Activated T-cell treated with anti-CD3 and anti-CD28 coated beads, Interleukin-2, amount 50 U/mL, for 24 hours (primary cell): ENCODE measurements at places on chromosomes 4 and X.
A peak's percentile ranks its signal among the peaks of the same experiment; 100 is the strongest.

DNA sequence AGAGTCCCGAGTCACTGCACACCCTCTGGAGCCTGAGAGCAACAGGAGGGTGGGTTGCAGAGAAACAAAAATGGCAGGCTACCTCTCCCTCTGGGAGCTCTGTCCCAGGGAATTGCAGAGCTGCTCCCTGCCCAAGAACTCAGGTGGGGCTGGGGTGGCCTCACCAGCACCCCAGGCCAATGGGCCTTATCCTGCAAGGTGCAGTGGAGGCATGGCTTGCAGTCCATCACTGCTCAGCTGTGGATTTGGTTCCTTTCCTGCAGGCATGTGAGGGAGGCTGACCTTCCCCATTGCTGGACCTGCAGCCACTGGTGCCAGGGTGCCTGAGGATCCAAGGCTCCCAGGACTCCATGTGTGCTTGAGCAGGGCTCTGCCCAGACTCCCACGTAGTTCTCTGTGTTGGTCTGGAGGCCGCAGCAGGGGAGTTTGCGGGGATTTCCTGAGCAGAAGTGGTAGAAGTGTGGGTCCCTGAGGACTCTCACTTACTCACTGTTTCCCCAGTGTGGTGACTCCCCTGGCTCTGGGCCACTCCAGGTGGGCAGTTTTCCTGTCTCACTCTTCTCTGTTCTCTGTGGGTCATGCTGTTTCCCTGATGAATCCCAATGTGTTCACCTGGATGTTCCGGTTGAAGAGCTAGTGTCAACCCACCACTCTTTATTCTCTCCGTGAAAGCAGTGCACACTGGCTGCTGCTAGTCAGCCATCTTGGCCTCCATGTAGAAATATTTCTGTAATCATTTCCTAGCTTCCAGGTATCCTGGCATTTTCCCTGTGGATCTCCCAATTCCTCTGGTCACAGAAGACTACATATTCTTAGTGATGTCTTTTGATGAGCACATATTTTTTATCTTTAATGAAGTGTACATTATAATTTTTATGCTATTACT, 82.3 kb downstream of the ARHGAP24 start:
- no peak for DNase-seq

DNA sequence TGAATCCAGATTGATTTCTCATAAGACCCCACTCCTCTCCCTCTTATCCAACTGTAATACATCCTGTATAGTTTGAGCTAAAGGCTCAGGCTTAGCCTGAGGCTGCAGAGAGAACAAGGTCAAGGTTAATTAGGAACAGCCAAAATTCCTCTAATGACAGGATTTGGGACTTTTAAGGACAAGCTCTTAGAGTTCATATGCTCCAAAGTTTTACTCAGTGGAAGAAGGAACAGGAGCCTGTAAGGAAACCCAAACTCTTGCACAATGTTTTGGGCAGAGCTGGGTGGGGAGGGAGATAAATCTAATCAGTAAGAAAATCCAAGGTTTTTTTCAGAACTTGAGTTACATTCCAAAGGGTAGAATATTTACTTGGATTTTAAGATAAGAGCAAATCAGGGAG, 238.8 kb downstream of the QDPR start:
- no peak for DNase-seq

- DNase-seq, result no peak
Measured at GRCh38 chr4:96708766-96709165, 868.9 kb downstream of the PDHA2 start.

DNA sequence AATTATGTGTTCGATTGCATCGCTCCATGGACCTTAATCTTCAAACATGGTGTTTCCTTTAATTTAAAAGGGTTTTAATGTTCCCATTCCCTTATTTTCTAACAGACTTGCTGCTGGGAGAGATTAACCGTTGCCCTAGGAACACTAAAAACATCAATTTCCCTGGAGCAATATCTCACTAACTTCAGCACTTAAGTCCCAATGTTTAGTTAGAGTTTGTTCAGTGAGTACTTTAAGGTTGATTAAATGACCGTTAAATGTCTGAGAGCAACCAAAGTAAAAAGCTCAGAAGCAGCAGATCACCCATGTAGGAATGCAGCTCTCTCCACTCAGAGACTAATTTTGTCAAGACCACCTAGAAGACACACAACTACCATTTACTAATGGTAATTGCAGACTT, 111.2 kb upstream of the PDE5A start:
- DNase-seq, result no peak

DNA sequence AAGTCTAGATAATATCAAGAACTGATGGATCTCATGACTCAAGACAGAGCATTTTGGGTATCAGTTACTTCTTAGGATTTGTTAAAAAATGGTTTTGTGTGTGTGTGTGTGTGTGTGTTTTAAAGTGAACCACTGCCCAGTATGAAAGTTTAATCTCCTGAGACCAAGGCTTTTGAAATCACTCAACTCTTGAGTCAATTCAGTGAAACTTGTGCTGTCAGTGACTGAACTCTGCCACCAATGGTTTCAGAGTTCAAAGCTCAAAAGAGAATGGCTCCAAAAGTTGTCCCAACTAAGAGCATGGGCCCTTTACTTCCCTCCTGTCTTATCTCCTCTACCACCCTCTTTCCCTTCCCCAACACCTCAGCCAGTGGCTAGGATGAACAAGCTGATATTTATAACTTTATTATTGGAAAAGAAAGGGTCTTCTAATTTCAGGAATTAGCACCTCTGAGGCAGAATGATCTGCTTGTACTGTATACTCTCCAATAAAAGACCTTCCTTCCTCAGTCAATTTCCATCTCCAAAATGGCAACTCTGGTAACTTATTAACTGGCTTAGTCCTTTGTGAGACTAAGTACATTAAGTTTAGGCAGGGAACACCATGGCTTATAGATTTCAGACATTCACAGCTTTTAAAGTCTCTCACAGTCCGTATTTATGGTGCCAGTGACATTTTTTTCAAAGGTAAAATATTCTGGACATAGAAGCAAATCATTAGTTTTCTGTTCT, 152.2 kb downstream of the REPS2 start:
- DNase-seq, result no peak

DNA sequence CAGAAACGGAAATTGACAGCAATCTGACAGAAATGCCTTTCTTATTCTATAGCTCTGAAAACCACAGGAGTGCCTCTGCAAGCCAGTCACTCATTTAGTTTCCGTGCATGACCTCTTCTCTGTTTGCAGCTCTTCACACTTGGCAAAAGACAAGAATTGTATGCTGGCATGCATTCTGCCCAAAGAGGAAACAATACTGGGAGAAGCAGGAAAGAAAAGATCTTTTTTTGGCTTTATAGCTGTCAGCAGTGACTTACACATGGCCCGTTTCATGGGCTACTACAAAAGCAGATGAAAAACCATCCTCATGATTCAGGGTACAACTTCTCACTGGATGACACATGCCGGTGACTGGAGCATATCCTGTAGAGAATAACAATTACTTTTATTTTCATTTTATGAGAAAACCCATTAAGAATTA, 249.4 kb downstream of the ADAMTS3 start:
- no peak for DNase-seq

GRCh38 chr4:155973639-155974475, 20.2 kb upstream of the CTSO start:
- DNase-seq, result no peak

DNA sequence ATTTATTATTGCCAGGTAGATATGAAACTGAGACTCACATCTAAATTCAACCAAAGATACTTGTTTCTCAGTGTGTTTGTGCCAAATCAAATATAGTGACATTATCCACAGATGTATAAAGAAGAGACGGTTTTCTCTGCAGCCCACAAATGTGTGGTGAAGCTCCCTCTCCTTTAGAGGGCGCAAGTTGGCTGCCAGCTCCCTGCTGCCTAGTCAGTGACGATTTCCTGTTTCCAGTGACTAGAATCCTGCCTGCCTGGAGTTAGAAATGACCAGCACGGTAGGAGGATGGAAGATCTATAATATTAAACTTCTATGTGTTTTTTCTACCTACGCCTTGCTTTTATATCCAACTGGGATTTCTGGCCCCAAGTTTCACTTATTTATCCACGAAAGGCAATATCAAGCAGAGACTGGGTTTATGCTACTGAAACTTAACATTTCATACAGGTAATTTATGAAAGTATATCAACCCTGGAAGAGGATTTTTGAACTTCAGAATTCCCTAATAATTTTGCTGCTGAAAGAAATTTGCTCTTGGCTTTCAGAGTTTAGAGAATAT, 1793.7 kb upstream of the TENM3 start:
- no peak for DNase-seq

GRCh38 chrX:24494647-24495075, 29.6 kb downstream of the PDK3 start:
- DNase-seq, result no peak

DNA sequence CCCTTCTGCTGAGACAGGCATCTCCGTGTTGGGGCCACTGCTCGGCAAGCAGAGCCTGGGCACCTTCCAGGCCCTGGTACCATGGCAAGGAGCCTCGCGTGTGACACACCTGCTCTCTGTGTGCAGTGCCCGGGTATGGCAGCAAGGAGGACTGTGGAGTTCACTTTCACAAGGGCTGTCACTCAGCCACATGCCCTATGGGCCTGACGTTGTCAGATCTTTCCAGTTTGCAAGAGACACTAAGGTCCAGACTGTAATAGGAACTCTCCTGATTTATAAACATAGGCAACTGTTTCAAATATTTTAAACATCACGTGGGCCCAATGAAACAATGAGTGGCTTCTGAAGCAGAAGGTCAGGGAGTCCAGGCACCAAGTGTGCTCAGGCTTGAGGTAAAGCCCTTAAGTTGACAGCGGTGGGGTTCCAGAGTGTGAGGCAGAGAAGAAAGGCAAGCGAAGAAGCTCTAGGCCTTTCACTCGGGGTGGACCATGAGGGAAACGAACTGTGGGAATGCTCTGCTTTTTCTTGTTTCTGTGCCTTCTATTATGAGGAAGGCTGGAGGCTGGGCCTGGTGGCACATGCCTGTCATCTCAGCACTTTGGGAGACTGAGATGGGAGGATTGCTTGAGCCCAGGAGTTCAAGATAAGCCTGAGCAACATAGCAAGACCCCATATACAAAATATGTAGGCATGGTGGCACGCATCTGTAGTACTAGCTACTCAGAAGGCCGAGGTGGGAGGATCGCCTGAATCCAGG, 108.6 kb upstream of the TRIM2 start:
- no peak for DNase-seq

- no peak for DNase-seq
Measured at GRCh38 chr4:157803421-157803820, 369.4 kb downstream of the GASK1B start.

DNA sequence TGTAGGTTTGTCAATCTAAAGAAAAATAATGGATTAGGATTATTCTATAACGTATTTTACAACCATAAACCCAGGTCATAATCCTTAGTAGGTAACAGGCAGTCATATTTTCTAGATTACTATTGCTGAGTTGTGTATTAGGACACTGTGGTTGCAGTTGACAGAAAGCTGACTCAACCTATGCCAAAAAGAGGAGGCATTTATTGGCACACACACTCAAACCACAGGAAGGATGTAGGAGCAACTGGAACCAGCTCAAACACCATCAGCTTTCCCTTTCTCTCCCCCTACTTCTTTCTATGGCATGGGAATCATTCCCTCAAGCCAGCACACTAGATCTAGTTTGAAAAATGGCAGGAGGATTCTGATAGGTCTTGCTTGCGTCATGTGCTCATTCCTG, 136.4 kb upstream of the FAM9C start:
- no peak for DNase-seq

- DNase-seq, result no peak
Measured at GRCh38 chrX:130704053-130705038, 198.7 kb downstream of the ENOX2 start.

DNA sequence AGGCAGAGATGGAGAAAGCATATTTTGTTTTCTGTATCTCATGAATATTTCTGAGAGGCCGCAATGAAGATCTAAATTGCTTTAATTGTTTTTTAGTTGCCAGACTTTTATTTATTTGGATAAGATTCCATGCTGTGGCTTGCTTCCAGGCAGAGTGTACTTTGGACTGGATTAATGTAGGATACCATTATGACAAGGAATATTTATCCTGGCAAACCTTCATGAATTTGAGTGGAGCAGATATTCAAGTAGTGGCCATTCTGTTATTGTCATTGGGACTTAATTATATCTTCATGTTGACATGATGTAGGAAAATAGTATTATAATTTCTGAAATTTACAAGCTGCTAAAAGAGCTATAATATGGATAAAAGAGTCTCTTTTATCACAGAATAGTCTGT, 182.9 kb downstream of the C4orf33 start:
- DNase-seq, result no peak

GRCh38 chr4:4488405-4489404, 53.1 kb downstream of the STX18 start:
- DNase-seq, result peak; percentile 69

DNA sequence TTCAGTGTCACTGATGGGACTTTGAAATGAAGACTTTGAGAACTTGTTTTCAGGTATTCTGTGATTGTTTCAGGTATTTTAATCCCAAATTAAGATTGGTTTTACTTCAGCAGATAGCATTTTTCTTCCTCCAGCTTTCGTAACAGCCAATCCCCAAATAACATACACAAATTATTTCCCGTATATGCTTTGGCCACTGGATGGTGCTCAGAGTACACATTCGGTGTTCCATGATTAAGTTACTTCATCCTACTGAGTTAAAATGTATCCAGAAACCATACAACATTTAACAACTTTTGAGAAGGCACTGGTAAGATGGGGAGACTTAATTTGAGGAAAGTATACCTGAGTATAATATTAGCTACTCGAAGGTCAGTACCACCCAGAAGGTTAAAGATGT, 233.4 kb upstream of the FAM47A start:
- no peak for DNase-seq

DNA sequence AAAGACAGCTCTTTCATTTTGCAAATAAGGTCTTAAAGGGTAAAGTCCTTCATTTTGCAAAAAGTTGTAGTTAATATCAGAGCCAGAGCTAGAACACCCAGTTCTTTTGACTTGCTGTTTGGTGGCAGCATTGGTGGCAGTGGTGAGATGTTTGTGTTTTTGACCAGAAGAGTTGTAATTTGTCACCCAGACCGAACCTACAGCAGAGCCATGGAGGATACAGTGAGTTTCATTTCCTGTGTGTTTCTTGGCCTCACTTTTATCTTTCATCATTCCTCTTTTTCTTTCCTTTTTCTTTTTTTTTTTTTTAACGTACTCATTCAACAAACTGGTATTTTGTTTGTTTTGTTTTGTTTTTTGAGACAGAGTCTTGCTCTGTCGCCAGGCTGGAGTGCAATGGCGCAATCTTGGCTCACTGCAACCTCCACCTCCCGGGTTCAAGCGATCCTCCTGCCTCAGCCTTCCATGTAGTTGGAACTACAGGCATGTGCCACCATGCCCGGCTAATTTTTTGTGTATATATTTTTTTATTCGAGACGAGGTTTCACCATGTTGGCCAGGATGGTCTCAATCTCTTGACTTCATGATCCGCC, 116.4 kb downstream of the AFF1 start:
- DNase-seq, result no peak

GRCh38 chrX:28205126-28205525, 223.9 kb upstream of the DCAF8L1 start:
- DNase-seq, result no peak
